Heart right ventricle (tissue), 16 donors: ENCODE measurements at places on chromosomes 4 and X. TPM values are rescaled to one million over a fixed set of nuclear protein-coding genes. Genes with fewer than 3 reads are reported as not detected.

Gene NPNT
- 3.4 TPM for total RNA-seq

Gene RPA4
- 0.17 TPM for total RNA-seq

Gene ZFP92
- 1.6 TPM for total RNA-seq

Gene WNK3
- total RNA-seq: 0.60 TPM

Gene PGRMC2
- 53.5 TPM for total RNA-seq

Gene MBNL3
- total RNA-seq: 5.3 TPM

Gene CNGA2
- total RNA-seq: not detected

Gene OTUD6A
- not detected for total RNA-seq

Gene CFI
- total RNA-seq: 5.2 TPM

Gene CEP44
- 11.8 TPM for total RNA-seq

Gene IBSP
- total RNA-seq: not detected

- DNase-seq: no peak
These were observed 467.7 kb downstream of the NKX6-1 start for GRCh38 chr4:84031401-84031800.

DNA sequence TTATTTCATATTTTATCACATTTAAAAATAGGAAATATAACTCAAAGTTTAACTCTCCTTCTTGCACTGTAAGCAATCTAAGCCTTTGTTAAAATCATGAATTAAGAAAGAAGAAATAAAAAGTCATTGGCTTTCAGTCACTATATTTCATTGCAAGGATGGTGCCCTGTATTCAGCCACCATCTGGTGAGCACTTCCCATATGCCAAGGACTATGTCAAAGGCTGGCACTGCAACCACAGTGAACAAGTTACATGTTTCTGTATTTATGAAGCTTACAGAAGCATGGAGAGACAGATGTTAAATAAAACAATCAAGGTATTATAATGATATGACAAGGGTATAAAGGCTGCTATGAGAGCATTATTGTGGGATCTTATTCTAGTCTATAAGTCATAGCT is 68.6 kb downstream of the PRKG2 start:
- DNase-seq: no peak

DNA sequence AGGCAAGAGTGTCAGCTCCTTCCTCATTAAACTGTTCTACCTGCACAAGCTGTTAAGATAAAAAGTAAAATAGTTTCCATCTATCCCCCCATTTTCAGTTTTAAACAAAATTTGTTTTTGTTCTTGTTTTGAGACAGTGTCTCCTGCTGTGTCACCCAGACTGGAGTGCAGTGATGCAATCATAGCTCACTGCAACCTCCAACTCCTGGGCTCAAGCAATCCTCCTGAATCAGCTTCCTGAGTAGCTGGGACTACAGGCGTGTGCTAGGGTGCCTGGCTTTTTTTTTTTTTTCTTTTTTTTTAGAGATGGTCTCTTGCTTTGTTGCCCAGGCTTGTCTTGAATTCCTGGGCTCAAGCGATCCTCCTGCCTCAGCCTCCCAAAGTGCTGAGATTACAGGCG is 105.4 kb downstream of the HS6ST2 start:
- no peak for DNase-seq

- DNase-seq: no peak
These were observed 48.3 kb downstream of the MEPE start for GRCh38 chr4:87881115-87881514.

DNA sequence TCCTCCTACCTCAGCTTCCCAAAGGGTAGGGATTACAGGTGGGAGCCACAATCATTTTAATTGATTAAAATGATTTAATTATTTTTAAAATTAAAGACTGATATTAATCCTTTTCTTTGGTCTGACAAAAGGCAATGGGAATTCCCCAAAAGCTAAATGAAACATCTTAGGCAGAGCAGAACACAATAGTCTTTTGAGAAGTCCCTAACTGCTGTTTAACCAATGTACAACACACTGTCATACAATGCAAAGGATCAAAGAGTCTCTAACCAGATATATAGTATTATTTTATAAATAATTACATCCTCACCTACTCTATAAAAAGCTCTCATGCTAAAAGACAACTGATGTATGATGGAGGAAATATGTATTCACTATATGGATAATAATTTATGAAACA is 47.0 kb downstream of the THAP9 start:
- no peak for DNase-seq

GRCh38 chrX:3221643-3222042 is 124.8 kb downstream of the MXRA5 start:
- DNase-seq: no peak

DNA sequence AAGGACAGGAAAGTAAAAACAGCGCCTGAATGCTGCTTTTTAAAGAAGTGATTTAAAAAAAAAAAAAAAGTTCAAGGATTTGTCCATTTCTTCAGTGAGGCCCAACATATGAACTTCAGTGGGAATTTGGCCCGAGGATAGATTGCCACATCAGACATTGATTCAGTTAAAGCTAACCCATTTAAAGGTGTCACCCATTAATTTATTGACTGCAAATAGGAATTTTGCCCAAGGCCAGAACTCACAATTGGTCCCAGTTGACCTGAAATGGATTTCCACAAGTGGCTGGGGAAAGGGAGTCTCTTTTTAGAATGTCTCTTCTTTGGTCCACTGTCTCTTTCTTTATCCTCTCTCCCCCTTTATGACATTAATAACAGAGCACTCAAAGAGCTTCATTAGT is 86.5 kb upstream of the RPL34 start:
- no peak for DNase-seq

- no peak for DNase-seq
These were observed 189.3 kb downstream of the DHRSX start for GRCh38 chrX:2311501-2311900.

GRCh38 chr4:183182873-183183725 is 84.0 kb downstream of the WWC2 start:
- DNase-seq: peak; percentile 17

GRCh38 chr4:79450053-79450452 is 42.0 kb upstream of the GK2 start:
- no peak for DNase-seq

- DNase-seq: no peak
These were observed 1105.3 kb upstream of the LCORL start for GRCh38 chr4:19126903-19127302.

GRCh38 chr4:113411496-113411938 is 350.0 kb downstream of the CAMK2D start:
- peak; percentile 23 for DNase-seq

GRCh38 chrX:43685221-43685620 is 29.1 kb downstream of the MAOA start:
- DNase-seq: no peak

DNA sequence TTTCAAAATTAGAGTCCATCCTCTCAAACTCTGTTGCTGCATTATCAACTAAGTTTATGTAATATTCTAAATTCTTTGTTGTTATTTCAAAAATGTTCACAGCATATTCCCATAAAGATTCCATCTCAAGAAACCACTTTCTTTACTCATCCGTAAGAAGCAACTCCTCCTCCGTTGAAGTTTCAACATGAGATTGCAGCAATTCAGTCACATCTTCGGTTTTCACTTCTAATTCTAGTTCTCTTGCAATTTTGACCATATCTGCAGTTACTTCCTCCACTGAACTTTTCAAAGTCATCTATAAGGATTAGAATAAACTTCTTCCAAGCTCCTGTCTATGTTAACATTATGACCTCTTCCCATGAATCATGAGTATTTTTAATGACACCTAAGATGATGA is 216.6 kb upstream of the SLC7A11 start:
- no peak for DNase-seq

DNA sequence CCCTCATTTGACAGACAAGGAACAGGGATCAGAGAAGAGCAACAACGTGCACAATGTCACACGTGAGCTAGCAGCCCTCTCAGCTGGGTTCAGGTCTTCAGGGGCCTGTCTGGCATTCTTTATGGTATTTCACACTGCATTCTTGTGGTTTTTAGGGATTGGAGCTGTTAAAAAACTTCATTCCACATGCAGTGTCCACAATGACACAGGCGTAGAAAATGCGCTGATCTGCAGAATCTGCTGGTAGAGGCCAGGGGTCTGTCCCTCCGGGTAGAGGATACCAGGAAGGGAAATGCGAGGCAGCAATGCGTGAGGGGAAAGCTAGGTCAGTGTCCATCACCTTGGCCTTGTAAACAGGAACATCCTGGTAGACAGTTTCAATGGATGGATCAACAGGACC is 36.6 kb downstream of the MAP7D3 start:
- DNase-seq: no peak

- no peak for DNase-seq
These were observed 97.7 kb downstream of the MANBA start for GRCh38 chr4:102663073-102663472.

- DNase-seq: no peak
These were observed 233.4 kb downstream of the CFAP299 start for GRCh38 chr4:80568891-80569290.

GRCh38 chrX:21993265-21993664 is 38.9 kb upstream of the PHEX start:
- peak; percentile 14 for DNase-seq

GRCh38 chr4:187236209-187236890 is 512.7 kb upstream of the FAT1 start:
- no peak for DNase-seq

DNA sequence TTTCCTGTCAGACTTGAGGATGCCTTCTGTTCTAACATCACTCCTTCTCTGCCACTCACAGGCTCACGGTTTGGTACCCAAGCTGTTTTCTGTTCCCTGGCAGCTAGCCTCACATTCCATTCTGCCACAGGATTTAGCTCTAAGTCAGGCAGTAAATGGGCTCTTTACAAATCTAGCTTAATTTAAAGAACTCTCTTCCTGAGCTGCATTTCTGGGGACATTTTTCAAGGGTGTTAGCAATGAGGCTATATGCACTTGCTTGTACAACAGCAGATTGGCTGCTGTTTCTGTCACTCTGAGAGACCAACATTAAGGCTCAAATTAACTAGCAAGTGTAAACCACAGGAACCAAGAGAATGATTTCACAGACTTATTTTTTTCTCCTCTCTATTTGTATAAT is 337.8 kb upstream of the NOCT start:
- no peak for DNase-seq

GRCh38 chrX:18873189-18873791 is 110.6 kb downstream of the PHKA2 start:
- DNase-seq: peak; percentile 40

DNA sequence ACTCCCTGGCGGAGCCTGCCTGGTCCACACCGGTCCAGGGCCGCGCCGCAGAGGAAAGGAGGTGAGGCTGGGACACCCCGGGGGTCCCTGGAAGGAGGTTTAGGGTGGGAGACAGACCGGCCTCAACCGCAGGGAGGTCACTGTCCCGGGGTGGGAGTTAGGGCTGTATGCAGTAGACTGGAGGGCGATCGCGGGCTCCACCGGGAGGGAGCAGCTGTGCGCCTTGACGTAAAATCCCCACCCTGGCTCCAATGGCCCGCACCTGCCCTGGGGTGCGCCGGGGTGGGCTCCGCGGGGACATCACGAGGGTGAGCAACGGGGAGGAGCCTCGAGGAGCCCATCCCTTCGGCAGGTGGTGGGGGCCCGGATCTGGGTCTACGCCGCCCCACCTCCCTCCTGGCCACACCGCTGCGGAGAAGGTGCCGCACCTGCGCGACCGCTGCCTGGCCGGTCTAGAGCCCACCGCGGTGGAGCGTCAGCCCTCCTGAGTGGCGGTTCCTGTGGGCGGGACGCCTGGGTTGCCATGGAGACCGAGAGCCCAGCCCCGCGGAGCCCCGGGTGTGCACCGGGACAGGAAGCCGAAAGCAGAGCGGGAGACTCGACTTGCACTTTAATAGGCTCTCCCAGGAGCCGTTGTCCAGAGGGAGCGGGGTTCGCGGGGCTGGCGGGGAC is 105.1 kb downstream of the ADRA2C start:
- DNase-seq: no peak

GRCh38 chrX:97065973-97066372 is 182.3 kb downstream of the RPA4 start:
- DNase-seq: no peak
